ENCODE measurements at places on chromosomes 12 and 14.

GRCh38 chr12:11689591-11690186, 40.2 kb downstream of the ETV6 start:
- no peak for DNase-seq

GRCh38 chr12:75628916-75629315, 117.5 kb upstream of the KRR1 start:
- DNase-seq: no peak

DNA sequence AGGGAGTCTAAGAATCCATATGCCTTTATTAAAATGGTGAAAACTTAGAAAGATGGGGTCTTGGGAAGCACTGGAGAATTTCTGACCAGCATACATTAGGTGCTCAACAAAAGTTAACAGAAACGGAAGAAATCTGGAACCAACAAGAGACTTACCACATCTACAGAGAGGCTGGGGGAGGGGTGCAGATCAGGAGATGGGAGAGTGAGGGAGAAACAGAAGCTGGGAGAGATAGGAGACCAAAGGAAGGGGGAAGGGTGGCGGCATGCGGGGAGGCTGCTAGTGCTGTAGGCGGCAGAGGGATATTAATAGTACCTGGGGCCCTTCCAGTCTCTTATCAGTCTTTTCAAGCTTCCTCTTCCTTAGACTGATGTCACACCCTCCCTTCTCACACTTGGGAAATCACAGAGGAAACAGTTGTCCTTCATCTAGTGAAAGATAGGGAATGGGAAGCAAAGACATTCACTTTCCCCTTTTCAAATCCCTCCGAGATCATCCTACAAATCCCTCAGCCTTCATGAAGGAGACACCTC, 18.1 kb downstream of the ZBTB39 start:
- no peak for DNase-seq

GRCh38 chr12:130875193-130875592, 3.3 kb downstream of the RAN start:
- no peak for DNase-seq
